ENCODE measurements at places on chromosomes 5 and 9. TPM values are rescaled to one million over a fixed set of nuclear protein-coding genes. Genes with fewer than 3 reads are reported as not detected.

The PRRX2 gene
- total RNA-seq, result 0.64 TPM

The ZNF474 gene
- not detected for total RNA-seq

The LPAR1 gene
- total RNA-seq, result not detected

The FAXDC2 gene
- 0.14 TPM for total RNA-seq

The TAF11L5 gene
- not detected for total RNA-seq

The URM1 gene
- total RNA-seq, result 77.9 TPM

The PAIP2 gene
- total RNA-seq, result 82.6 TPM

The ZNF462 gene
- 0.18 TPM for total RNA-seq

The LHX3 gene
- total RNA-seq, result not detected

The MTMR12 gene
- total RNA-seq, result 28.8 TPM

The DMRTA1 gene
- total RNA-seq, result not detected

The CARTPT gene
- total RNA-seq, result not detected

The FGF18 gene
- not detected for total RNA-seq

The CTXN3 gene
- total RNA-seq, result not detected

The PCDHA5 gene
- not detected for total RNA-seq

The IL9 gene
- total RNA-seq, result not detected

The HTR1A gene
- not detected for total RNA-seq

The SPINK6 gene
- not detected for total RNA-seq

The ARHGEF37 gene
- 0.80 TPM for total RNA-seq

The RAB3C gene
- total RNA-seq, result not detected

The IFNA2 gene
- not detected for total RNA-seq

The SLCO6A1 gene
- not detected for total RNA-seq

The PCDHA4 gene
- not detected for total RNA-seq

The PHF24 gene
- total RNA-seq, result not detected

The IFNB1 gene
- not detected for total RNA-seq

The PALM2AKAP2 gene
- total RNA-seq, result not detected

The TMEM252 gene
- total RNA-seq, result not detected

The ORM1 gene
- total RNA-seq, result not detected

The LMX1B gene
- total RNA-seq, result not detected

The NR2F1 gene
- total RNA-seq, result not detected

The CCNI2 gene
- total RNA-seq, result 11.2 TPM

The RFX3 gene
- 9.4 TPM for total RNA-seq
